ENCODE measurements at places on chromosomes 6 and 20.

- peak; percentile 21 for DNase-seq
These were observed 190.8 kb downstream of the TBC1D32 start for GRCh38 chr6:121143476-121143875.

DNA sequence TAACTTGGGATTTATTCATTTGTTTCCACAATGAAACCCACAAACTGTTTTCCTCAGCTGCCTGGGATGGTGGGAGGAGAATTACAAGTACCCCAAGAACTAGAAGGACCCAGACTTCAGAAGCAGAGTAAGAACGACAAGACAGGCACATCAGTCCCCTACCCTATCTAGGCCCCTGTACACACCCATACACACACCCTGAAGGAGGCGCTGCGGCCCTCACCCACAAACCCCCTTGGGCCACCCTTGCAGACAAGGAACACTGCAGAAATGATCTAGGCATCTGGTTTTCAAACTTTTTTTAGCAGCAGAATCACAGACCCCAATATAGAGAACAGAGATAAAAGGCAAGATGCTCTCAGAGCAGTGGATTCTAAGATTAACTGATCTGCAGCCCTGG is 55.0 kb downstream of the TRERF1 start:
- no peak for DNase-seq

DNA sequence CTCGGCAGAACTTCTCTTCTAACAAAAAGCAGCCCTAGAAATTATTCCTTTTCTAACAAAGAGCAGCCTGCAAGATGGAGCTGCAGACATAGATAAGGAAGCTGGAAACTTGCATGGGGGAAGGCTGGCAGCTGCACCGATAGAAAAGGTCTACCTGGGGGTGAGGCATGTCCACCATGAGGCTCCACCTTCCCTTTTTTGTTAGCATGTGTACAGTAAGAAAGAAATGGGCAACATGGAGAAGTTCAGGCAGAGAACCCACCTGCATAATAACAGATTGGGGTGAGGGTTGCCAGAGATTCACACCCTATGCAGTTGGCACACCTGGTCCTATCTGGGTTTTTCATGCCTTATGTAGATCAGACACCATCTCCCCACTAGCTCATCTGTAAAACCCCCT is 25.4 kb downstream of the ZNF311 start:
- no peak for DNase-seq

- peak; percentile 75 for DNase-seq
These were observed 308.9 kb upstream of the THEMIS start for GRCh38 chr6:128209771-128210170.

DNA sequence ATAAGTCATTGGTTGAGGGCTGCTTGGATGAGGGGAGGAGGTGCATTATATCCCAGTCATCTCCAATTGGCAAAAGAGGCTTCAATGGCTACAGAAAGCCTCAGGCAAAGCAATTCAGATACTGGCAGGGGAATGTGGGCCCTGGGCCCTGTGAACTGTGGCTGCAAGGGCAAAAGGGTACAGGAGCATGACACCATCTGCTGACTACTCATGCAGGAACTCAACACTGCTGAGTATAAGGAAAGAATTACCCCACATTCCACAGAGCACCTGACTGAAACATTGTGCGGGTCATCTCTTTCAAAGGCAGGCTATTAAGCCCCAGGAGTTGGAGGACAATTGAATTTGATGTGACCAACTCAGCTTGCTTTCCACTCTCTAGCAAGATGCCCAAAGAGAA is 92.1 kb upstream of the SPTLC3 start:
- DNase-seq, result no peak

GRCh38 chr20:7959484-7959883 is 19.2 kb upstream of the HAO1 start:
- DNase-seq, result no peak

DNA sequence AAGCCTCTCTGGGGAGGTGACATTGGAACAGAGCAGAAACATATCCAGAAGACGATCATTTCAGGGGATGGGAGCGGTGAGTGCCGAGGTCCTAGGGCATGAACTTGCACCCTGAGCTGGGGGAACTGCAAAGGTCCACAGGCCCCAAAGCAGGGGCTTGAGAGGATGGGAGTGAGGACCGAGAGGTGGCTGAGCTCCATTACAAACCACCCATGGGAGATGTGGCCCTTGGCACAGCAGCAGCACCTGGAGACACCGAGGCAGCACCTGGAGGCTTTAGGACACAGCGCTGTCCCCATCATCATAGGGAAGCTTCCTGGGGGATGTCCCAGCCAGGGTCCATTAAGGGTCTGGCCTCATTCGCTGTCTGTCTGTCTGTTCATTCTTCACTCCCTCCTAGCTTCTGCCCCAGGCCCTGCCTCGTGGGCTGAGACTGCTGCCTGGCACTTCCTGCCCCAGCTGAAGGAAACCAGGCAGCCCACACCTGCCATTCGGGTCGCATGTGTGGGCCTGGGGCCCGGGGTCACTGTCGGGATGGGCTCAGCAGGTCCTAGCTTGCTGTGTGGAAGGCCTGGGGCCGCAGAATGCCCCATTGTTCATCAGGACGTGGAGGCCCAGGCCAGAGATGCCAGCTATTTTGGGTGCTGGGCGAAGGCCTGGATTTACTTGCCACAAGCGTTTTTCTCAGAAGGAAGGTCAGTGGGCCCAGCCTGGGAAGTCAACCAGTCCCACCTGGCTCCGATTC is 42.8 kb upstream of the STX16 start:
- DNase-seq, result no peak

DNA sequence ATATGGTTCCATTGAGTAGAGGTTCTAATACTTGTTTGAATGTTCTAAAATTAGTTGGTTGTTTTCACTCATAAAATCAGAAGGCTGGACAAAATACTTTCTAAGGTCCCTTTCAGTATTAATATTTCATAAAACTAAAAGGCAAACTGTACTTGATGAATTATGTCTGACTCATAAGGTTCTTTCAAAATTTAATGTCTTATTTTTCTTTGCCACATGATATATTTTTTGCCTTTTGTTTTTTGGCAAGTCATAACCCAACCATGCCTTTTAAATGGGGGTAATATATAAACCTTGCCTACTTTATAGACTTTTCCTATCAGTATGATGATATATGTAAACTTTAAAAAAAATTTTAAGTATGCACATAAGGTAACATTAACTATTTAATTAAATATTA is 244.7 kb downstream of the PTPRK start:
- DNase-seq, result no peak

DNA sequence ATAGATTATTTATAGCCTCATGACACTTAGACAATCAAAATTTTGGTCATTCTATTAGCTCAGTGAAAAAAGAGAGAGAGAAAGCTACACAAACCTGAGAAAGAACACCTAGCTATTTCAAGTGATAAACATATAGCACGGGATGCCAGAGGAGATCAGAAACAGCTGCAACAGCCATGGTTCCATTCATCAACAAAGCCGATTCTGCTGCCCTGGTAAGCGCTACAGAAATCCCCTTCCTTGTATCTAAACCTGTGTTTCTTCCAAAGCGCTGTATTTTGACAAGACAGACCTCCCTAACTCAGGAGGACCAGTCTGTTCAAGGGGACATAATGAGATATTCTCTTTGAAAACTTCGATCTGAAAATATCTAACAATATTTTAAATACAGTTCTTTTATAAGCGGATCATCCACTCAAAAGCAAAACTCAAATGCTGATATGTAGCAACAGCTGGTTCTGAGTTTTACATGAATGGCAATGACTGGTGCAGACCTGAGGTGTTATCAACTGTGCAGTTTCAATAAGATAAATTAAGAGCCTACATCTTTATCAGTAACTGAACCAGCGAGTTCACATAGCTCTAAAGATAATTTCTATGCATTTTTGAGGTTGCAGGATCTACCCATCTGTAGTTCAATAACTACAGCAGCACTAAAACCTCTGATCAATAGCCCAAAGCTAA is 447.8 kb downstream of the FRK start:
- no peak for DNase-seq

GRCh38 chr6:35601331-35602132 is 87.2 kb downstream of the FKBP5 start:
- peak; percentile 90 for DNase-seq

DNA sequence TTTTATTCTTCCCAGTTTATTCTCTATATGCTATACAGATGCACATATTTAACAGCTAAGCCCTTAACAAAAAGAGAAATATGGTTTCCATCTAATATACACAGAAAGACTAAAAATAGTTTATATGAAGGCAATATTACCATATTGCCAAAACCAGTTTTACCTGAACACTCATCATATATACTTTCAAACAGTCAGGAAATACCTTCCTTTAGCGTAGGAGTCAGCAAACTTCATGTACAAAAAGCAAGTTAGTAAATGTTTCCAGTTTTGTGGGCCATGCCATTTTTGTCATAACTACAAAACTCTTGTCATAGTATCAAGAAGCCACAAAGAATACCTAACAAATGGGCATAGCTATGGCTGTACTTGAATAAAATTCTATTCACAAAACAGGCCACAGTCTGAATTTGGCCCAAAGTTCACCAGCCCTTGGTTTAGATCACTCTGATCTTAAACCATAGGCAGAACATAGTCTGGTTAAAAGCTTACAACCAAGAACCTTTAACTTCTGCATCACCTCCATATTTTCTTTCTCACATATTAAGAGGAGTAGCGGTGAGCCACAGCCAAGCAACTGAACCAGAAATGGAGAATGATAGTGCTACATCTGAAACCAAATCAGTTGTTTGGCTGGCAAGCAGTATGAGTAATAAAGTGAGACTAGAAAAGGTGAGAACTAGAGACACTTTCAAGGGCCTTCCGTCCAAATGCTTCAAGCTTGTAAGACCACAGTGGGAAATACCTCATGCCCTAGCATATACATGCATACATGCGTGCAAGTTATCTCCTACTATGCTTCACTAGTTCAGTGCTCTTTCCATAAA is 116.6 kb downstream of the PTPRK start:
- peak; percentile 61 for DNase-seq

DNA sequence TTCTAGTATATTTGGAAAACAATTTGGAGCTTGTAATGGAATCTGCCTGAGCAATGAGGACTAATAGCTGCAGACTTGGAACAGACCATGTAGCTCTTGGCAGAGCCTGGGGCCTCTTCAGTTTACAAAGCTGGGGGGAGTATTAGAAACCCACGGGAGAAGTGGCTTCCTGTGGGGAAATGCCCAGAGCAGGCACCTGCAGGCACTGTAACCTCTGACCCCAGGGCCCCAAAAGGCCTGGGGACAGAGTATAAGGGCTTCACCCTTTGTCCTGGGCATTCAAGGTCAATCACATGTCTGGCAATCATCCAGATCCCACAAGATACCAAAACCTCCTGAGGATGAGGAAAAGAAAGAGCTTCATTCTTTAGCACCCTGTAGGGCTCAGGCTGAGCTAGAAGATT is 19.4 kb downstream of the PKIG start:
- DNase-seq, result no peak

Data from foreskin keratinocyte (primary cell).